ENCODE measurements at places on chromosomes 6 and 20.
A peak's percentile ranks its signal among the peaks of the same experiment; 100 is the strongest.

GRCh38 chr6:48570656-48571055 lies 459.7 kb upstream of the PTCHD4 start:
- DNase-seq: no peak

- no peak for DNase-seq
Measured at GRCh38 chr6:30763155-30763617, 18.8 kb upstream of the IER3 start.

GRCh38 chr20:11453430-11453829 lies 464.3 kb upstream of the BTBD3 start:
- DNase-seq: peak; percentile 77

DNA sequence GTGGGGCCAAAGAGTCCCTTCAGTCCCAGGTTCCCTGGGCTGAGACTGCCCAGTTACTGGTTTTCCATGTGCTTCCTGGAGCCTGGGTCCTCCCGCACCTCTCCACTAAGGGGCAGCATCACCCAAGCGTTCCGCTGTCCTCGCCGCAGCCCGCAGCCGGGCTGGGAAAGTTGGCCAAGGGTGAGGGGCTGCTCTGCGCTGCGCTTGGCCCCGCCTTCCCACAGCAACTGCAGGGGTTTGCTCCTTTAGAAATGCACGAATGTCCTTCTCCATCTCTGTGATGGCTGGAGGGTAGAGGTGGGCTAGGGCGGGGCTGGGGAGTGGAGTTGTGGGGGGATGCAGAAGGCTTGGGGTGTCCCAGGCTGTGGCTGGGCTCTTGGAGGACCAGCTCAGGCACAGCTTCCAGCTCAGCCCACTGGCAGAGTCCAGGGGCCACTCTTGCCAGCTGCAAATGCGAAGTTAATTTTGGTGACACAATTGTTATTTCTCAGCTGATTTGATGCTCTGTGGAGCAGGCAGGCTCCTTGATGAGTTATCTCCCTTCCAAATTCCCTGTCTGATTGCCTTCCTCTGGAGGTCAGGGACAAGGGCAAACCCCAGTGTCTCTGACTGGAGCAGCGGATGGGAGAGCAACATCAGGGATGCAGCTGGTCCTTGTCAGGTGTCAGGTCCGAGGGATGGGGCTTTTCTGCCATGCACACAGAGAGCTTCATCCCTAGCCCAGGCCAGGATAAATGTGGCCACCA lies 63.2 kb downstream of the NOL4L start:
- peak; percentile 42 for DNase-seq

- DNase-seq: no peak
Measured at GRCh38 chr6:75893776-75894152, 144.7 kb downstream of the MYO6 start.

GRCh38 chr6:145643760-145644159 lies 91.6 kb downstream of the EPM2A start:
- DNase-seq: peak; percentile 81

DNA sequence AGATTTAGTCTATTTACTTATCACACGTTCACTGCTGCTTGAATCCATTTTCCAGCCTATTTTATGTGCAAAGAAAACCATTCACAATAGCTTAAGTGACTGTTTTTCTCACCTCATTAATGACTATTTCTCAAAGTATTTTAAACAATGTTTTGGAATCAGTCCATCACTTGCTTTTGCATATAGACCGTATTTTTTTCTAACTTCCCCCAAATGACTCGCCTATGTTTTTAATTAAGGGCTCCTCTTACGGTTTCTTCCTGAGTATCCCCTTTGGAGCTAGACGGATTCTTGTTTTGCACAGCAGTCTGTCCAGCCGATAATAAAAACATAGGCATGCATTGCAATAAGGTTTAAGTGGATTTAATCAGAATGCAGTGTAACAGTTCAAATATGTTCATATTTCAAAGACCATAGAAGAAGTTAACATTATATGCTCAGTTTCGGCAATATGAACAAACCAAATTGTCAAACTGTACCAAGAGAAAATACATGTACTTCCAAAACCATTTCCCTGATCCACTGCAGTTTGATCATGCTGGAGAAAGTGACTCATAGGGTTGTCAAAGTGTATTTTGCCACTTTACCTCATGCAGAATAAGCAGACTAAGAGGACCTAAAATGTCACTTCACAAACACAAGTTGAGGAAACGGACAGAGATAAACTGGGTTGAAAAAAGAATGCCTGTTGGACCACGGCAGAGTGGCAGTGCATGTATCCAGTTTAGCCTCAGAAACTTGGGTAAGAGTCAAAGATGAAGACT lies 66.4 kb downstream of the HMGN3 start:
- peak; percentile 64 for DNase-seq
